ENCODE measurements at places on chromosomes 11 and 22.

DNA sequence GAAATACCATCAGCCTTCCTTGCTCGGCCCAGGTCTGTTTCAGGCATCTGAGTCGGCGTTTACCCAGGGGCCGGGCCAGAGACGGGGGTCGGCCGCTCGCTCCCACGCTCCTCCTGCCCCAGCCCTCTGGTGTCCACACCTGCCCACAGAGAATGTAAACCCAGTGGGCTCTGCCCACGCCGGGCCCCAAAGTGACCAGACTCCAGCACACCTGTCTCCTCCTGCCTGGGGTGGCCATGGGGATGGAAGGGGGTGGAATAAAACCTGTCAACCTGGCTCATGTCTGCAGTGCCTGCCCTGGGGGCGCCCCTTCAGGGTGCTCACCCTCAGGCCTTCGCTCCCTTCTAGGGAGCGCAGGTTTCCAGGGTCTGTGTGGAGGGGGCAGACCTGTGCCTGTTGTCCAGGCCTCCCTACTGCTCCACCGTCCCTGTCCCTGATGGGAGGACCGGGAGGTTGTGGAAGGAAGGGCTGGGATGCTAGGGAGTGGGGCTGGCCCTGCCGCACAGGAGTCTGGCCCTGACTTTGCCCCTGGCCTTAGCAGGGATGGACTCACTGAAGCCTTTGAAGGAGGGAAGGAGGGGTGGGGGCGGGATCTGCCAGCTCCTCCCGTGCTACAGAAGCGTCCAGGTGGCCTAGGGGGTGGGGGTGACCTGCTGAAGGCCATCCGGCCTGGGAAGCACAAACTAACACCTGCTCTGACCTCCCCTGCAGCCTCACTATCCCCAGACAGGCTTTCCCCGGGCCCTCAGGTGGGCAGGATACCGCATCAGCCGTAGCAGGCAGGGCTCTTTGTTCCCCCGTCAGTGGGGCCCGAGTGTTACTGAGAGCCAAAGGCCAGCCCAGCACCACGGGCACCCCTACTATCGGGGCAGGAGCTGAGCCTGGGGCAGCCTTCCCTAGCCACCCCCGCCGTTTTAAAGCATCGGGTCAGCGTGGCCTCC, 14.7 kb upstream of the ARHGAP8 start:
- peak; percentile 71 for DNase-seq

DNA sequence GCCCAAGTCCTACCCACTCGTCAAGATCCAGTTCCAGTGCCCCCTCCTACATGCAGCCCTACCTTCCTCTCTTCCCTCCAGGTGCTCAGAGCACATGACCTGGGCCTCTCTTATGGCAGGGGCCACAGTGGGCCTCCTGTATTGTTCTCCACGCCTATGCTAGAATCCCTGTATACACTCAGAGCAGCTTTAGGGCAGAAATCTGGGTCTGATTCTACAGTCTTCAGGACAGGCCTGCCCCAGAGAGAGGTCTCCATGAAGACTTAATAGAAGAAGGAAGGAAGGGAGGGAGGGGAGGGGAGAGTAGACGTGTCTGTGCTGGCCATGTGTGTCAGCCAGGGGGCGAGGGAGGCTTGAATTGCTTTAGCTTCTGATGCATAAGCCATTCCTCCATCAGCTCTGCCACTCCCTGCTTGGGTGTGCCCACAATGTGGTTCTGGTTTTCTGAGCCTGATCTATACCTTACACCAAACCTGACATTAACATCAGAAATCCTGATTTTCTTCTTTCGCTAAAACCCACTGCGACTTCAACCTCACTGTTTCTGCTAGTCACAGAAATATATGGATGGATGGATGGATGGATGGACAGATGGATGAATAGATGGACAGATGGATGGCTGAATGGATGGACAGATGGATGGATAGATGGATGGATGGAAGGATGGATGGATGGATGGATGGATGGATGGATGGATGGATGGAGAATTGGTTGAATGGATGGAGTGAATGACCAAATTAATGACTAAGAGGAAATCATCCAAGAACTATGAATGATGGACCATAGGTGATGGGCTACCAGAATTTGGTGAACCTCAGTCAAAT, 56.6 kb upstream of the PRDM11 start:
- DNase-seq: no peak

- DNase-seq: peak; percentile 85
Observed at GRCh38 chr22:11628651-11629511, 3899.1 kb upstream of the OR11H1 start.

GRCh38 chr11:62666259-62666926, 1.3 kb downstream of the CSKMT start:
- no peak for DNase-seq

GRCh38 chr11:134048028-134048427, 20.8 kb upstream of the JAM3 start:
- DNase-seq: peak; percentile 46

DNA sequence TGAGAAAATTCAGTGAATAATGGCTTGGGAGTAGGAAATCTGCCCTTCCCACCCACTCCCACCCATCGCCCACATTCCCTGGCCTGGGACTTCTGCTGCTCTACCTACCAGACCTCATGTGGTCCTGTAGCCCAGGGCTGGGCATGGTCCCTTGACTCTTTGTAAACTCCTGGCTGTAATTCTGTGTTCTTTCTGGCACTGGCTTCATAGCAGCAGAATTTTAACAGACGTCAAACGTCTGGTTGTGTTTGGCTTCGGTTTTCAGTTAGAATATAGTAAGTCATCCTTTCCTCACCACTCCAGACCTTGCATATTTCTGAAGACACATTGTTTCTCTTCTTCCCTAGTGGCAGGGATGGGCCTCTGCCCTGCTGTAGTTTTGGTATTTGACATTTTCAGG, 210.6 kb downstream of the CSNK2A3 start:
- no peak for DNase-seq

- peak; percentile 96 for DNase-seq
Observed at GRCh38 chr11:22625448-22626287, at the start of gene FANCF. Gene FANCF, minus strand, starts transcription at chr11:22625823. Its CDS starts 13 bp downstream, at chr11:22625810.

DNA sequence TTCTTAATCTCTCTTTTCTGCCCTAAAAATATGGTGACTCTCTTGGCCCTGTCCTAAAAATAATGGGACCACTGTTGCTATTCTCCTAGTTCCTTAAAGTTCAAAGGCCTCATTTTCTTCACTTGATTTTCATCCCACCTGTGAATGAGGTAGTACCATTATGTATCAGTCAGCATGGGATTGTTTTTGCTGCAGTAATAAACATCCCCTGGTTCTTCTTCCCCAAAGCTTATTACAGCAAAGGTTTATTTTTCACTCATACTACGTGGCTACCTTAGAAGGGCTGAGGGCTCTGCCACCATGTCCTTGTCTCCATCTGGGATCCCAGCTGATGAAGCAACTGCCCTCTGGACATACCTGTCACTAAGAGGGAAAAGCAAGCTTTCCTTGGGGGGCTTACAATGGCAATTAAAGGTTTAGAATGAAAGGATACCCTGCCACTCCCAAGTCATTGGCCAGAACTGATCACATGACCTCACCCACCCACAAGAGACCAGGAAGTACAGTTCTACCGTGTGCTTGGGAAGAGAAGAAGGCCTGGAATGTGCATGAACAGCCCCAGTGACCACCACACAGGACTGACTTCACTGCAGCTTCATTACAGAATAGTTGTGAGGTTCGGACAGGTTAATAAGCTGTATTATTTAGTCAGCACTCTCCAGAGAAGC, 7.8 kb downstream of the TTC38 start:
- DNase-seq: no peak

GRCh38 chr22:29396126-29396525, 7.8 kb upstream of the AP1B1 start:
- no peak for DNase-seq

DNA sequence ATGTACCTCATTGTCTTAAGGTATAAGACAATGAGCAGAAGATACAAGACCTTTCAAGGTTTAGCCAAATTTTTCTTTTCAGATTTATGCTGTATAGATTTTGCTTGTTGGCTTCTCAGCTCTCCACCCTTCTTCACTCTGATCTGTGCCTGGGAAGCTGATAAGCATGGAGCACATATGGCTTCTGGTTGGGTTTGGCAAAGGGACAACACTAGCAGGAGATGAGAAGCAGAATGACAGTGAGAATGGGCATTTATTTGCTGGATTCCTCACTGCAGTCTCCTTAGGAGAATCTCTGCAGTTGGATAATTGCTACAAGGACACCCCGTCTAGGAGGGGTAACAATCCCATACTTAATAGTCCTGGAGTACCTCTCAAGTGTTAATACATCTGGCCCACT, 474.8 kb upstream of the CCDC90B start:
- DNase-seq: no peak

DNA sequence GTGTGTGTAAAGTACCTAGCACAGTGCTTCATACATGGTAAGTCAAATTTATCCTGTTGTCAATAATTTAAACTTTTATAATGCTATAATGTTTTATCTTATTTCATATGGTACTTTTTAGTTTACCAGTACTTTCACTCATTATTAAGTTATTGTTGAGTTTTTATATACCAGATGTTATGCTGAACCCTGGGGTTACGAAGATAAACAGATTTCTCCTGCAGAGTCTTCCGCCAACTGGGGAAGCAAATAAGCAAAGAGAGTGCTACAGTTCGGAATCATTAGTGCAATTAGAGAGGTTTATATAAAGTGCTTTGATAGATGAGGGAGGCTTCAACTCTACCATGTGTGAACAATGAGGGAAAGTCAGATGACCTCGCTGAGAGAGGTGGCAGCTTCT, 362.3 kb downstream of the DYNC2H1 start:
- no peak for DNase-seq

DNA sequence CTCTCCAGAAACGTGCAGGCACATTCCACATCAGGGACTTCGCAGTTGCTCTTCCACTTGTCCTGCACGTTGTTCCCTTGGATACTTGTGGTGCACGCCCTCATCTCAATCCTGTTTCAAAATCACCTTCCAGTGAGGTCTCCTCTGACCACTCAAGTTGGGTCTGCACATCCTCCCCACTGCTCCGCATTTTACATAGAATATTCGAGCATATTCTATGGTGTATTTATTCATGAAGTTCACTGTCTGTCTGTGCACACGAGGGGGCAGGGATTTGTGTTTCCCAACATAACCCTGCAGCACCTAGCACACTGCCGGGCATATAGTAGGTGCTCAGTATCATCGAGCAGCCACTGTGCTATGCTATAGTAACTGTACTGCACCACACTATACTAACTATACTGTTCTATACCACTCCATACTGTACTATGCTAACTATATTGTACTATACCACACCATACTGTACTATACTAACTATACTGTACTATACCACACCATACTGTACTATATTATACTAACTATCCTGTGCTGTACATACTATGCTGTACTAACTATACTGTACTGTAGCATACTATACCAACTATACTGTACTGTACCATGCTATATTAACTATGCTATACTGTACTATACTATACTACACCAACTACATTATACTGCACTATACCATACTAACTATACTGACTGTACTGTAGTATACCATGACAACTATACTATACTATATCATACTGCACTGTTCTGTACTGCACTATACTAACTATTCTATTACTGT, 30.3 kb downstream of the ELF5 start:
- no peak for DNase-seq

DNA sequence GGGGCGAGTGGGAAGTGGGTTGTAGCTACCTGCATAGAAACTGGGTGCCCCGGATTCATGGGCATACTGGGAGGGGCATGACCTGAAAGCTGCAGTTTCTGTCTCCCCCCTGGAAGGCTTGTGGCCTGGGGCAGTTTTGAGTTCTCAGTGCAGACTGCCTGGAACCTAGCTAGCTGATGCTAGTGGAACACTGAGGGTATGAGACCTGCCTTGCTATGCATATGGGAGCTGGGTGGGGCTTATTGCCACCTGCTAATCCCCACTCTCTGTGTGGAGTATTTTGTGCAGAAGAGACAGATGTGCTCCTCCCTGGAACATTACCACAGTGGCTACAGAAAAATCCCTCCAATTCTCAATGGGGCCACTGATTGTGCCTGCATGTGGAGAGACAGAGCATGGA, 11.7 kb upstream of the OR56B4 start:
- no peak for DNase-seq

DNA sequence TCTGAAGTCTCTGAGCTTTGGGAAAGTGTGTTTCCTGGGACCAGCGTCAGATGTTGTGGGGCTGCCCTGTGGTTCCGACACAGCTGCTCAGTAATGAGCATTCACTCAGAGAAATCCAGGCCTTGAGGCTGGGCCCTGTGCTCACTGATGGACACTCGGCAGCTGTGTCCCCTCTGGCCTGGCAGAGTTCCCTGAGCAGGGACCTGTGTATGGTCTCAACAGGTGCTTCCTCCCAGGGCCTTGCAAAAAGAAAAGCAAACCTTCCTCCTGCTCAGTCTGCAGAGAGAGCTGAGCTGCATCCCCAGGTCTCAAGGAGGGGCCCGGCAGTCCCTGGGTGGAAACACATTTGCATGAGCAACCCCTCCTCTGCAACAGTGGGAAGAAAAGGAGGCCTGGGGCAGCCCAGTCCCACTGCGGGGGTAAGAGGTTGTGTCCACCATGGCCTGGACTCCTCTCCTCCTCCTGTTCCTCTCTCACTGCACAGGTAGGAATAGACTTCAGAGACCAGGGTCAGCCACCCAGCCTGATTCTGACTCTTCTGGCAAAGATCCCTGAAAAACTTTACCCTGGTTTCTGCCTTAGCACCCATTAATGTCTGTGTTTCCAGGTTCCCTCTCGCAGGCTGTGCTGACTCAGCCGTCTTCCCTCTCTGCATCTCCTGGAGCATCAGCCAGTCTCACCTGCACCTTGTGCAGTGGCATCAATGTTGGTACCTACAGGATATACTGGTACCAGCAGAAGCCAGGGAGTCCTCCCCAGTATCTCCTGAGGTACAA, 131.2 kb downstream of the VPREB1 start:
- no peak for DNase-seq

DNA sequence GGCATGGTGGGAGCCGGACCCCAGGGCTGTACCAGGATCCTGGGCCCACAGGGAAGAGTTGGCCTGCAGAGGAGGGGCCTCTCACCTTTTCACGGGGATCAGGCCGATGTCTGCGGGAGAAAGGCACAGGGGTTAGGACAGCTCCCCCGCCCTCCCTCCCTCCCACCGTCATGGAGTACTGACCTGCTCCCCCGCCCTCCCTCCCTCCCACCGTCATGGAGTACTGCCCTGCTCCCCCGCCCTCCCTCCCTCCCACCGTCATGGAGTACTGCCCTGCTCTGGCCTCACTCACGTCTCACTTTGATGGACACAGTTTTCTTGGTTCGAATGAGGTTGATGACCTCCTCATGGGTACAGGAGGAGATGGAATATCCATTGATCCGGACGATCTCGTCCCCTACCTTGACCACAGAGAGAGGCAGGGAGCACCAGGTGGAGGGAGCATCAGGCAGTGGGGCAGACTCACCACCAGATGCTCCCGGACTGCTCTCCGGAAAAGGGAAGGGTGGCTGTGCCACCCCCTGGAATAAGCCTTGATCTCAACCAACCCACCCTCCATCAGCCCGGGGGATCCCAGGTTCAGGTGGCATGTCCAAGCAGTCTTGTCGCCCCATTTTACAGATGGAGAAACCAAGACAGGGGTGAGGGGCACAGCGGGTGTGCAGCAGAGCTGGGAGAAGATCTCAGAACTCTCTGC, 17.1 kb downstream of the USH1C start:
- no peak for DNase-seq

- DNase-seq: no peak
Observed at GRCh38 chr22:48043581-48043980, 1281.1 kb downstream of the TBC1D22A start.

Data from posterior vena cava (tissue), 2 donors.